ENCODE measurements at places on chromosomes 7 and 10.

DNA sequence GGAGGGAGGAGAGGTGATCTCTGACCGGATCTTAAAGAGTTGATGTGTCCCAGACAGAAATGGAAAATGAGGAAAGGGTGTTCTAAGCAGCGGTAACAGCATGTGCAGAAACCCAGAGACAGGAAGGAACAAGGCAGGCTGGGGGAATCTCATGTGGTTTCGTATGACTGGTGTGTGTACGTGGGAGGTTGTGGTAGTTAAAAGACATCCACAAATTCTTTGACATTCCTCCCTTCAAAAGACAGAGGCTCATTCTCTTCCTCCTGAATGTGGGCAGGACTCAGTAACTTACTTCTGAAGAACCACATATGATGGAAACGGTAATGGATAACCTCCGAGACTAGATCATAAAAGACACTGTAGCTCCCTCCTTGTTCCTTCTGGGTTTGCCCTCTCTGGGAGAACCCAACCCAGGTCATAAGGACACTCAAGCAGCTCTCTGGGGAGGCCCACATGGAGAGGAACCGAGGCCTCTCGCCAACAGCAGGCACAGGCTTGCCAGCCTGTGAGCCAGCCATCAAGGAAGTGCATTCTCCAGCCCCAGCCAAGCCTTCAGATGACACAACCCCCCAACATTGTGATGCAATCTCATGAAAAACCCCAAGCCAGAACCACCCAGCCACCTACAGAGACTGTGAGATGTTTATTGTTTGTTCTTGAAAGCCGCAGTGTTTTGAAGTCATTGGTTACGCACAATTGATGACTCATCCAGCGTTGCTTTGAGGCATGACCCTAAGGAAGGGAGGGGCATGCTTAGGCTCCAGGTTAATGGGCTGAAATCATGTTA, 116.0 kb downstream of the SLIT1 start:
- DNase-seq, result no peak

DNA sequence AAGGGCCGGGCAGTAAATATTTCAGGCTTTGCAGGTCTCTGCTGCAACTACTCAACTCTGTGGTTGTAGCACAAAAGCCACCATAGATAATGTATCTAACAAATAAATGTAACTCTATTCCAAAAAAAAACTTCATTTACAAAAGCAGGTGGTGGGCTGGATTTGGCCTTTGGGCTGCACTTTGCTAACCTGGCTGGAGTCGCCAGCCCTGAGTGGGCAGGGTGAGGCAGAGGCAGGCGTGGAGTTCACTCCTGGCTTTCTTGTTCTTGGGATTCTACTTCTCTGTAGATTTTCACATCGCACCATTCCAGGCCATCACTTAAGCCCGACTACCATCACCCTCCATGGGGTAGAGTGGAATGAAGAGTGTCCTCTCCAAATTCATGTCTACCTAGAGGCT, 367.6 kb upstream of the MGMT start:
- DNase-seq, result no peak

DNA sequence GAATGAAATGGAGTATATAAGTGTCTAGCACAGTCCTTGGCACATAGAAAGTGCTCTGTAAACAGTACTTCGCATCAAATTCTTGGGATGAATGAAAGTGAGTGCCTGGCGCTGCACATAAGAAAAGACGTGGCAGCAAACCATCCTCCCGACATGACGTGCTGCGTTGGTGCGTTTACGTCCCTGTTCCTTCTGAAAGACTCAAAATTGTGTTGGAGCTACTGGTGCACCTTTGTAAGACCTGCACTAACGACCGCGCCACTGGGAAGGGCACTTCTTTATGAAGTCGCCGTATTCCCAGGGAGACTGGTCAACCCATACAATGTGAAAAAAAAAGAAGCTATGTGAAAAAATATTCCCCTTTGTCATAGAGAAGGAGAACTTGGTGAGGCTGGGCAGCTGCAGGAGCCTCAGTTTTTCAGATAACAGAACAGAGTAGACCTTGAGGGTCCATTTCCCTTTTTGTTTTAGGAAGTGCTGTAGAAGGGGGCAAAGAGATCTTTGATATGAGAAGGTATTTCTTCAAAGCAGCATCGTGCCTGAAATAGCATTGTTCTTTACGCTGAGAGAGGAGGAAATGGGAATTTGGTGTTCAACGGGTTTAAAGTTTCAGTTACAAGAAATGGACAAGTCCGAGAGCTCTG, 91.7 kb downstream of the PTPRE start:
- no peak for DNase-seq

GRCh38 chr10:24872049-24872789, 80.2 kb downstream of the PRTFDC1 start:
- no peak for DNase-seq

Data from small intestine (tissue), 16 donors.